ENCODE measurements at places on chromosomes 5 and 9. TPM values are rescaled to one million over a fixed set of nuclear protein-coding genes. Genes with fewer than 3 reads are reported as not detected.

The GABBR2 gene
- not detected for total RNA-seq

The TPM2 gene
- 4.6 TPM for total RNA-seq

The KIF4B gene
- not detected for total RNA-seq

The AKNA gene
- total RNA-seq = 129 TPM

The C5orf46 gene
- not detected for total RNA-seq

DNA sequence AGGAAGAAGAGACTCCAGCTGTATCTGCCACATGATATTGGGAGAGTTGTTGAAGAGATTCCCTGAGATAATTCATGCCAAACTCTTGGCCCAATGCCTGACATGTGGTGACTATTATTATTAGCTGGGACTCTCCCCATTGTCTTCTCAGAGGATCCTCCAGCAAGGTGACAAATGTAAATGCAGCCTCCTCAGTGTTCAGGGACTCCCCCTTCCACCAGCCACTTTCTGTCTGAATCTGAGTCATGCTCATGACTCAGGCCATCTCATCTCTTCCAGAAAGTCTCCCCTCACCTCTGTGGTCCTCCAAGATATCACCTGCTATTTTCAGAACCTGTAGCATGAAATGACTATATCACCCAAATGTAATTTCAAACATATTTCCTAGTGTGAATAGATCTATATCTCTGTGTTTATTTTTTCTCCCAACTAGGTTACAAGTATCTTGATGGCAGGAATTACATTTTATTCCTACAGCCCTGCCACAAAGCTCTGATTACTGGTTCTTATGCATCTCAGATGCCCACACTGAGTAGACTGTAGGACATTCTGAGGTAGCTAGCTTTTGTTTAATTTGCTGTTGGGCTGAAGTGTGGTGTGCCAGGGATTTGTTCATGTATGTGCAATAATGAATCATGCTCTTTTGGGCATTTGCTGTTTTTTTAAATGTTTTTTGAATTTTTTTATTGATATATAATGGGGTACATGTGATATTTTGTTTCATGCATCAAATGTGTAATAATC, 126.6 kb upstream of the IL12B start:
- peak overlapping the region; percentile 16 for H3K4me3 ChIP-seq
- DNase-seq = peak; percentile 73
- H3K4me1 ChIP-seq = peaks cover 47% of the 10 kb centered on the region
- peak overlapping the region; percentile 86 for H3K27ac ChIP-seq
- H3K27me3 ChIP-seq = peaks cover 15% of the 10 kb centered on the region

- peaks cover 19% of the 10 kb centered on the region for H3K4me1 ChIP-seq
- H3K4me3 ChIP-seq = no peak overlapping the region
- no peaks in the 10 kb centered on the region for H3K27me3 ChIP-seq
- no peak overlapping the region for H3K27ac ChIP-seq
- no peak for DNase-seq
- H3K36me3 ChIP-seq = peaks cover 10% of the 10 kb centered on the region
These were observed 142.9 kb upstream of the POU5F2 start for GRCh38 chr5:93884254-93884653.

DNA sequence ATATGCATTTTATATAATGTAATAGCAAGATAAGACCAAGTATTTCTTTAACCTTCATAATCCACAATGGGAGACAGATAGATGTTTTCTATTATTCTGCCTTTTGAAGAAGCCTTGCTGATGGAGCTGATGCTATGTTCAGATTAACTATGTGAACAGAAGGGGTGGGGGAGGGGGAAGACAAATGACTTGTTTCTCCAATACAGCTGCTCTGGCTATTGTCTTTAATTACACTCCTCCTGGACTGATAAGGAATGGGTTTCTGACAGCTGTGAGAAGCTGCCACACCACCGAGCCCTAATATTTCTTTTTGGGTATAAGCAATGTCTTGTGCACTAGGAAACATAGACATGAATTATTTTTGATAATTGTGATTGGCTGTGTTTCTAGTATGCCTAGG, 62.0 kb downstream of the CAVIN4 start:
- no peaks in the 10 kb centered on the region for H3K36me3 ChIP-seq
- no peak overlapping the region for H3K4me3 ChIP-seq
- H3K27ac ChIP-seq = no peak overlapping the region
- DNase-seq = no peak

- H3K36me3 ChIP-seq = no peaks in the 10 kb centered on the region
- DNase-seq = no peak
- H3K4me3 ChIP-seq = no peak overlapping the region
- no peaks in the 10 kb centered on the region for H3K4me1 ChIP-seq
- H3K27me3 ChIP-seq = peaks cover 18% of the 10 kb centered on the region
These were observed 403.0 kb downstream of the ARHGEF28 start for GRCh38 chr5:74028976-74029375.

DNA sequence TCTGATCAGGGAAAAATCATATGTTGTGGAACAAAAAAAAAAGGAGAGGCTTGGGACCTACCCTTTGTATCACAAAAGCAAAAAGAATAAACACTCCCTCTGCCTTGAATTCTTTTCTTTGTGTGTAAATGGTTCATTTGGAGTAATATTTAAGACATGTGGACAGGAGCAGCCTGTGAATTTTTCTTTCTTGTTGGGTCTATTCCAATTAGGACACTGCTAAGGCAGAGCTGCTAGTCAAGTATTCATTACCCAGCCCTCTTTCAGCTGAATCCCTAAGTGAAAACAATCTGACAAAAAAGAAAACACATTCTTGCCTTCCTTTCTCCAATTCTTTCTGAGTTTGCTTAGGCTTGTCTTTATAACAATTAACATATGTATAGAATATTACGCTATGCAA, 330.0 kb downstream of the EBF1 start:
- no peak overlapping the region for H3K4me3 ChIP-seq
- DNase-seq = no peak

DNA sequence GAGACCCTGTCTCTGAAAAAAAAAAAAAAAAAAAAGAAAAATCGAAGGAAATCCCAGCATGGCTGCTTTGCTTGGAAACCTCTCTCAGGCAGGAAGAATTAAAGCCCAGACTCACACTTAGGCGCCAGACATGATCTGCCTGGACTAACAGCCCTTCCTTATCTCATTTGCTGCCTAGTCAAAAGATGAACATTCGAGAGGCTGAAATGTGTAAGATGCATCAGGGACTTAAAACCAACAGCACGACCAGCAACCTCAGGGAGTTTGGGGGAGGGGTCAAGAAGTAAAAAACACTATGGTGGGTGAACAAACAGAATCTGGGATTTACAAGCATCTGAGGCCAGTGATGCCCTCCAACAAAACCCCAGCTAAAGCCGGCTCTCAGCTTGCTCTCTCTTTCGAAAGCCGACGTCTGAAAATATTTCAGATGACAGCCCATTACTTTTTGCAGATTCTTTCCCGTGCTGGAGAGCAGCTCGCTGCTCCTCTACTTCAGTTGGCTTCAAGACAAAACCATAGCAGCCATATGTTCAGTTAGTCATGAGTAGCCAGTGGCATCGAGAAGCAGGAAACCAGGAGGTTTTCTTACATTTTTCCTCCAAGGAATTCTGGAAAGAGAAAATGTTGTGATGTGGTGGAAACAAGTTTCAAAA, 249.9 kb downstream of the MARCHF11 start:
- no peak overlapping the region for H3K27ac ChIP-seq
- H3K4me3 ChIP-seq = no peak overlapping the region
- no peaks in the 10 kb centered on the region for H3K27me3 ChIP-seq
- no peaks in the 10 kb centered on the region for H3K4me1 ChIP-seq
- DNase-seq = no peak

- no peaks in the 10 kb centered on the region for H3K36me3 ChIP-seq
- DNase-seq = no peak
- H3K4me1 ChIP-seq = no peaks in the 10 kb centered on the region
- H3K27ac ChIP-seq = no peak overlapping the region
- H3K27me3 ChIP-seq = peaks cover 3% of the 10 kb centered on the region
- no peak overlapping the region for H3K4me3 ChIP-seq
These were observed 126.4 kb downstream of the SPOCK1 start for GRCh38 chr5:137372773-137373160.

DNA sequence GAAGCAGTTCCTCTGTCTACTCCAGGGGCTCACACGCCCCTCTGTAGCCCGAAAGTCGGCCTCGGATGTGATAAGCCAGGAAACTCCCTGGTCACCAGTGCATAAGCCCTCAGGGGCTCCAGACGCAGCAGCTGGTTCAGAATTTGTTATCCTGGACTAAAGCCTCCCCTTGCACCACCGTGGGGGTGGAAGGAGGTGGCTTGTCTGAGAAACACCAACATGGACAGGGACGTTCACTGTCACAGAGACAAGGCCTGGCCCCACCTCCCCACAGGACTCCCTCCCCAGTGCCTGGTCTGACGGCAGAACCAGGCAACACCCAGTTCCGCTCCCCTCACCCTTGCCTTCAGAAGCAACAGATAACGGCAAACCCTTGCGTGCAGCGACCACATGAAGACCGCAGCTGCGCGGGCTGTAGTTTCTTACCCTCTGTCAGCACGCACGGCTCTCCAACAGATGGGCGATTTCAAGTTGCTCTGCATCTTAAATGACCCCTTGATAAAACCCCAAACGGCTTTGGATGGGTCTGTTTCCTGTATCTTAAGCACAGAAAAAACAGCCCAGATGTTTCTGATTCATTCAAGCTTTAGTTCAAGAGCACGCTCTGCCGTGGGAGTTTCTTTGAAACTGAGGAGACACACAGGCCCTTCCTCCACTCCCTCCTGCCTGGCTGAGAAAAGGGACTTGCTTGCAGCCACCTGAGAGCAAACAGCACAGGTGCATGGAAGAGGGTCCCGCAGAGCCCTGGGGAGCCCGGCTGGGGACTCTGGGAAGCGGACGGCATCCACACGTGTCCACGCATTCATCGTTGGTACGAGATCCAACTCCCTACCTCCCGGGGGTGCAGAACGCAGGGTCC, 44.7 kb upstream of the NKD2 start:
- H3K36me3 ChIP-seq = no peaks in the 10 kb centered on the region
- peaks cover 30% of the 10 kb centered on the region for H3K4me1 ChIP-seq
- peak overlapping the region; percentile 89 for H3K27ac ChIP-seq
- peak overlapping the region; percentile 62 for H3K4me3 ChIP-seq
- peaks cover 57% of the 10 kb centered on the region for H3K27me3 ChIP-seq

DNA sequence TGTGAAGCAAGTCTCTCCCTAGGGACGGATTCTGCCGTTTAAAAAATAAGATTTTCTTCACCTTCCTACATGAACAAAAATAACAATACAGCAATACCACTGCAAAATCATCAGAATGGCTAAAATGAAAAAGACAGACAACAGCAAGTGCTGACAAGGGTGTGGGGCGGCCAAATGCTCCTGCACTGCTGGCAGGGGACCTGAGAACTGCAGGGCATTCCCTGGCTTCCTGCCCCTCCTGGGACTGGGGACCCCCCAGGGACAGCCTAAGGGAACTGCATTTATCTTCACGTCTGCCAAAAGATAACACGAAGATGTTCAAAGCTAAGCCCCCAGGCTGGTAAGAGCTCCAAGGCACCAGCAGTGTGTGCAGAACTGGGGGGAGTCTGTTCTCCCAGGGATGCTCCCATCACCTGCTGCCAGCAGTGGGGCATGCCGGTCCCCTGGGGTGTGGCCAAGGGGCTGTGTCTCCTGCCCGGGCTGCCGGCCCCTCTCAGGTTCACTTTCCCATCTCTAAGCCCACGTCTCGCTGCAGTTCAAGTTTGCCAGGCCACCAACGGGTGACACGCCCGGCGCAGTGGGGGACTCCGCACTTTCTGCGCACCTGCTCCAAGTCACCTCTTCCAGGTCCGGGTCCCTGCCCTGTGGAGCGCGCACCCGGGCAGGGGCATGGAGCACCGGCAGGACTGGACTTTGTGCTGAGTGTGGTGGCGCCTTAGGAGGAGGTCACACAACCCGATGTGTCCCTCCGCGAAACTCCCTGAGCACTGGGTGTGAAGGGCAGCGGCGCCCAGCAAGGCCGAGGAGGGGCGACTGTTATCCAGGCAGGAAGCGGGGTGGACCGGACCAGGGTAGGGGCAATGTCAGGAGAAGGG, 4.5 kb upstream of the EGFL7 start:
- H3K36me3 ChIP-seq = no peaks in the 10 kb centered on the region
- peaks cover 45% of the 10 kb centered on the region for H3K27me3 ChIP-seq
- peaks cover 9% of the 10 kb centered on the region for H3K4me1 ChIP-seq
- no peak for DNase-seq
- no peak overlapping the region for H3K27ac ChIP-seq

- H3K27me3 ChIP-seq = no peaks in the 10 kb centered on the region
- peaks cover 47% of the 10 kb centered on the region for H3K4me1 ChIP-seq
- no peak for DNase-seq
- peaks cover 37% of the 10 kb centered on the region for H3K36me3 ChIP-seq
- H3K4me3 ChIP-seq = peak overlapping the region; percentile 95
These were observed 1.1 kb downstream of the MAML1 start for GRCh38 chr5:179733772-179734126.

GRCh38 chr5:175741556-175741955, 83.7 kb downstream of the HRH2 start:
- peaks cover 32% of the 10 kb centered on the region for H3K27me3 ChIP-seq
- H3K36me3 ChIP-seq = no peaks in the 10 kb centered on the region
- no peak overlapping the region for H3K4me3 ChIP-seq
- no peak overlapping the region for H3K27ac ChIP-seq
- no peak for DNase-seq

DNA sequence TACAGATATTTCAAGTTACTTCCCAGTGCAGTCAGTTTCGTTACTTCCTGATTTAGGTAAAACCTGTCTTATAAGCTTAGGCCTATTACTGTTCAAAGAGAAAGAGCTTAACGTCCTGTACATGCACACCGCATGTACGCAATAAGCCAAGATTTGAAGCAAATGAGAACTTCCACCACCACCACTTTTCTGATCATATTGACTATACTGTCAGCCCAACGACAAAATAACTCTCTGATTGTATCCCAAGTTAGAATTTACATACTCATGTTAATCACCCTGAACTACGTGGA, 5.1 kb downstream of the NFIB start:
- H3K27me3 ChIP-seq = peaks cover 80% of the 10 kb centered on the region
- no peak for DNase-seq
- no peak overlapping the region for H3K27ac ChIP-seq
- peaks cover 11% of the 10 kb centered on the region for H3K4me1 ChIP-seq
